ENCODE measurements at places on chromosomes 2 and 18.

GRCh38 chr2:239528883-239529282 lies 128.1 kb upstream of the HDAC4 start:
- DNase-seq: no peak

DNA sequence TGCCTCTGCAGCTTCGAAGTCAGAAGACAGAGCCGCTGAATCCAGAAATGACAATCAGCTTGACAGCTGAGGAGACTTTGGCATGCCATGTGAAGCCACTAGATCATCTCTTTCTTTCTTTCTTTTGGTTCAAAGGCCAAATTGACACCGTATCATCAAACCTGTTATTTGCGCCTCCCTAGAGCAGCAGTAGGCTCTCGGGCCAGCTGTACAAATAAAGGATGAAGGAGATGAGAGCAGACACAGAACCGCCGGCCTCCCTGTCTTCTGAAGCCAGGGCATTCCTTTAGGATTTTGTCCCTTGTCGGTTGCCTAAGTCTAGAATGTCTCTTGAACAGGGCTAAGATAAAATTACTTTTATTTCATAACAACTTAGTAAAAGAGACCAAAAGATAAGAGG lies 36.8 kb downstream of the COL4A4 start:
- no peak for DNase-seq

DNA sequence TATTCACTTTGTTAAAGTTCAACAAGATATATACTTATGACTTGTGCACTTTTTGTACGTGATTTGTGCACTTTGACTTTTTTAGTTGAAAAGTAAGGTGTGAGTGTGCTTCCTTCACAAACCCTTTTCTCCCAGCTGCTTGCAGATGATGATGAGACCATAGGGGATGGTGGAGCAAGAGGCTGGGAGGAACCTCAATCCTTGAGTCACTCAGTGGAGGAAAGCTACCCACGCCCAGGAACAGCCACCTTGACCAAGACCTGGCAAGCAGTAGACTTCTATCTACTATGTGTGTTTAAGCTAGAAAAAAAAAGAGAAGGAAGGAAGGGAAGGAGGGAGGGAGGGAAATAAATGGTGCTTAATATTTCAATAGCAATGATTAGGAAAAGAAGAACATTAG lies 25.2 kb upstream of the TAF1B start:
- no peak for DNase-seq

- DNase-seq: peak; percentile 65
Measured at GRCh38 chr2:205708231-205708631, 25.9 kb downstream of the NRP2 start.

DNA sequence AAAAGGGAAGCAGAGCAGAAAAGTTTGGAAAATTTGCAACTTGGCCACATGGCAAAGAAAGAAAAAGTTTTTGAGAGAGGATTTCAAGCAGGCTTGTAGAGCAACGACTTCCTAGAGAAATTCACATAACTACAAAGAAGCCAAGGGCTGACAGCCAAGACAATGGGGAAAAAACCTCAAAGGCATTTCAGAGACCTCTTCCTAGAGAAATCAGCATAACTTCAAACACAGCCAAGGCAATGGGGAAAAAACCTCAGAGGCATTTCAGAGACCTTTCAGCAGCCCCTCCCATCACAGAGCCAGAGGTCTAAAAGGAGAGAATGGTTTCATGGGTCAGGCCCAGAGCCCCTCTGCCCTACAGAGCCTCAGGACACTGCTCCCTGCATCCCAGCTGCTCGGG lies 7.2 kb downstream of the ADI1 start:
- DNase-seq: no peak

GRCh38 chr2:138147796-138148195 lies 183.5 kb downstream of the HNMT start:
- no peak for DNase-seq

DNA sequence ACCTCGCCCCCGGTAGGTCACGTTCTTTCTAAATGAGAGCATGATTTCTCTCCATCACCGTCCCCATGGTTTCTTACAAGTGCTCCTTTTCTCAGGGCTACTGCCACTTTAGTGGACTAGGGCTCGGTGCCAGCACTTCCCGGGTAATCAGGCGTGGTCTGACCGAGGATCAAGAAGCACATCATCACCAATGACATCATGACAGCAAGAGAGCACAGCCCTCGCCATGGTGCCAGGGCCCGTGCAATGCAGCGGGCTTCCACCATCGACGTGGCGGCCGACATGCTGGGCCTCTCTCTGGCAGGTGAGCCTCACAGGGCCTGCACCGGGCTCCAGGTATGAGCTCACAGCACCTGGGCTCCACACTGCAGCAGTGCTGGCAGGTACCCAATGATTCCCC lies 75.2 kb downstream of the INPP4A start:
- DNase-seq: no peak

DNA sequence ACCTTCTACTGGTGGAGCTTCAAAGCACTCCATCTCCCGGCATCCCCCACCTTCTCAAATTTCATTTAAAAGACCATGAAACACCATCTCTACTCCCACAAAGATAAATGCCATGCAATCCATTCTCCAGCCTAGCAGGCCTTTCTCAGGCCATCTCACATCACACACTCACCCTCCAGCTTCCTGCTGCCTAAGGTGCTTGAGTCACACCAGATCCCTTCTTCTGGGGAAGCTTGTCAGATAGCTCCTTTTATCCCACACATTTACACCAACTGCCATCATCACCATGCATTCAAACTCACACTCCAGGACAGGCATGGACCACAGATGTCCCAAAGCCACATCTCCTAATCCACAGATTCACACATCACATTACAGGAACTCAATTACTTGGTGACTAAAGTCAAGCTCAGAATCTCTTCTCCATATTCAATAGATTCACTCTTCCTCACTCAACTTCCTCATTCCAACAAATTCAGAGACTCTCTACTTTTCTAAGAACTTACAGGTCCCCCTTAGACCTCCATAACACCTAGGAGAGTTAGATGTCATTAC lies 292.5 kb downstream of the TNS1 start:
- peak; percentile 98 for DNase-seq

DNA sequence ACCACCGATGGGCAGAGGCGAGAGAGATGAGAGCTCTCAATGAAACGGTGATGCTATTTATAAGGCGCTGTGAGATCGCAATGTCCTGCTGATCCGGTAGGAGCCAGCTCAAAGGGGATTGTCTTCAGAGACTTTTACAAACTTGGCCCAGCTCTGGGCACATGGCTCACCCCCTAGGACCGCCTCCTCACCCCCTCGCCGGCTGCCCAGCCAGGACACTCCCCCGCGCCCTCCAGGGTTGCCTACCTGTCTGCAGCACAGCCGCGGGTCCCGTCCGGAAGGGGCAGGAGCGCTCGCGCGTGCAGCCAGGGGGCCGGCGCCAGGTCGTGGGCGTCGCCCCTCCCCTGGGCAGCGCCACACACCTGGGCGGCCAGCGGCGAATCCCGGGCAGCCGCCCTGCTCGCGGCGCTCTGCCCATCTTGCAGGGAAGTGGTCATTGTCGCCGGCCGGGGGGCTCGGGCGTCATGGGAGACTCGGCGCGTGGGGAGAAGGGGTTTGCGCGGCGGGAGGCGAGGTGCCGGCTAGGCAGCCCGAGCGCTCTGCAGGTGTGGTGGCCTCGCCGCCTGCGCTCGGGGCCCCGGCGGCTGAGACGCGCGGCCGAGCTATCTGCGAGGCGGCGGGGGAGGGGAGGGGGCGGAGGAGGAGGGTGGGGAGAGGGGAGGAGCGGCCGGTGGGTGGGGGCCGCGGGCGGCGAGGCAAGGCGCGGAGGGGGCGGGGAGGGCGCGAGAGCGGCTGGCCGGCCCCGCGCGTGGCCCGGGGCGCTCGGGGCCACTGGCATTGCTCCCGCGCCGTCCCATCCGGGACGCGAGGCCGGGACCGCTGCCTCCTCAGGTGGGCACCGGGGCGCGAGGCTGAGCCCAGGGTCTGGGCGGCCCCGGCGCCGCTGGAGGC lies at the start of gene GRB14:
TSS of gene GRB14 (minus strand) at position 610 of the 891 bp plus-strand sequence. CDS start at position 437, 173 bp downstream.
- peak; percentile 27 for DNase-seq

DNA sequence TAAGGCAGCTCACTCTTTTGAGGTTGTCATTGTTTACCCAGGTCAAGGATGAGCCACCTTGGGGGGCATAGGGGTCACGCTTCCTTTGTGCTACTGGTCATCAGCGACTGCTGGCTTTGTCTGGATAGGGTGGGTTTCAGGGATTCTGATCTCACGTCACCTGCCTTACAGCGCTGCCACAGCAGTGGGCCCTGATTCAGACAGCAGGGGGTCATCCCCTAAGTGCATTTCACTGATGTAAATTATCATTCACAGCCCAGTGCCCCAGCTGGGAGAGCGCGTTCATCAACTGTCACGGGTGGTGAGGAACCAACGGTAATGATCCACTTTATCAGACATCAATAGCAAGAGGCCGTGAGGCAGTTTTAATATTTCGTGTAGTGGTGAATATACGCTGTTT lies 291.2 kb downstream of the NEDD4L start:
- no peak for DNase-seq

- no peak for DNase-seq
Measured at GRCh38 chr2:180662521-180662920, 317.9 kb upstream of the UBE2E3 start.

DNA sequence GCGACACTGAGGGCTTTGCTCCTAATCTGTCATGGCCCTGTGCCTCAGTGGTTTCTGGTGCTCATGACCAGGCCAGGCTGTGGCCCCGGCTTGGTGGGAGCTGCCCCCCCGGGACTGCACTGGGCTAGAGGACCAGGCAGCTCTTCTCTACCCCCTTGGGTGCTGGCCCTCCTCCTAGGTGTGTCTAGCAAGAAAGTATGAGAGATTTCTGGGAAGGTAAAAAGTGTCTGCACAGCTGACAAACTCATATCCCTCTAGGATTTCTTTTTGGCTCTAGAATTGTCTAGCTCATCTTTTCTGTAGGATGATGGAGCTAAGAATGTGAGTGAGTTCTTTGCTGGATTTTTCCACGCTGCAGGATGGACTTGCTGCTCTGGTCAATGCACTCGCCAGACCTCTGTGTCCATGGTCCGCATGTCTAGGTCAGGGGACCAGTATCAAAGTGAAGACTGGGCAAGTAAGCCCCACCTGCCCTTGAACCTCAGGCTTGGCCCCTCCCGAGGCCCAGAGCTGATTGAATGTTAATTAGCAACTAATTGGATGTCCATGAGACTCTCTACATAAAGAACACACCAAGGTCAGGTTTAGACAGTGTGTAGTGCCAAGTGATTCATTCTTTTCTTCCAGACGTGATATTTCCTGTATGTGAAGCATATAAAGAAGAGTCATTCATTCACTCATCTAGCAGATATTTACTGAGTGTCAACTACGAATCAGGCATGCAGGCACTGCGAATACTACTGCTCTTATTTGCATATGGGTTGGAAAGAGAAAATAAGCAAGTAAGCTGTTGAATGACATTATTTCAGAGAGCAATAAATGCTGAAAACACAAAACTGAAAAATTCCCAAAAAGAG lies 15.6 kb upstream of the PSD4 start:
- DNase-seq: peak; percentile 81

DNA sequence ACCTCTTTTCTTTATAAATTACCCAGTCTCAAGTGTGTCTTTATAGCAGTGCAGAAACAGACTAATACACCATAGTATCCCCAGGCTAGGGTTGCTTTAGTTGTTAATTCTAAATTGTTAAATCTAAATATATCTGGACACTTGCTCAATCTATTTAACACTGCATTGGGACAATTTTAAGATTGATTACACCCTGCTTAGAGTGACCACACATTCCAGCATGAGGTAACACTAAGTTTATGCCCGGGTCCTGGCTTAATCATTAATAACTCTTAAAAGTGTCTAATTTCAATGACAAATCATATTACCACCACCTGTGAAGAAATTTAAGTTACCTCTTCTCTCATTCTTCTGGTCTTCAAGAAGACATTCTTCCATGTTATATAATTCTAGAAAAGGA lies 131.4 kb downstream of the ZNF385B start:
- DNase-seq: no peak

DNA sequence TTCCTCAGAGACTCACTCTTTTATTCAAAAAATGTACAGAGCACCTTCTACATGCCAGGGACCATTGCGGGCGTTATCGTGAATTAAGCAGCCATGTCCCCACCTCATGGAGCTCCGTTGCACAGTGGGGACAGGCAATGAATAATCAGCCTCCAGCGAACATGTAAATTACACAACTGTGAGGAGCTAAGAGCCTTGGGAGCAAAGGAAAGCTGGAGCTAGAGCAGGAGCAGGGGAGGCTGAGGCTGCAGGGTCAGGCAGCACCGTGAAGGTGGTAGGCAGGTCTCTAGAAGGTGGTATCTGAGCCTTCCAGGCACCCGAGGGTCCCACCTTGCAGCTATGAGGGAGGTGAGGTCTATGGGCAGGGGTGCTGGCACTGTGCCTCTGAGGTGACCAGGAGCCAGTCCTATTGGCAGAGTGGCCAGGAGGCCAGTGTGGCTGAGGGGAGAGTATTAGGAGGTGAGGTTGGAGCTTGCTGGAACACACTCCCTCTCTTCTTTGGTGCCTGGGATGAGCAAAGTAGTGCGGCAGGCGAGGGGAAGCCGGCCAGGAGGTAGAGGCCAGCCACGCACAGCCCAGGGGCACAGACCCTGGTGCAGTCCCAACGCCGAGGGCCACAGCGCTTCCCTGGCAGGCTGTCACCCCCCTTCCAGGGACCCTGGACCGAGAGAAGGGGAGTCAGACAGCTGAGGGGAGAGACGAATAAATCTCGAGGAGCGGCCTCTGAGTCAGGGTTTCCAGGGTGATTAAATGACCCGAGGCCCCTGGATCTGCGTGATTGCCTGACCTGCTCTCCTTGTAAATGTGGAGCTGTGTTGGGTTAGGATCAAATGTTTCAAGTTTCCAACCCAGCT lies 167.3 kb downstream of the SEPTIN10 start:
- no peak for DNase-seq

- DNase-seq: no peak
Measured at GRCh38 chr2:9809064-9809356, 34.3 kb upstream of the TAF1B start.

GRCh38 chr2:142724713-142725349 lies 152.6 kb upstream of the KYNU start:
- DNase-seq: no peak

DNA sequence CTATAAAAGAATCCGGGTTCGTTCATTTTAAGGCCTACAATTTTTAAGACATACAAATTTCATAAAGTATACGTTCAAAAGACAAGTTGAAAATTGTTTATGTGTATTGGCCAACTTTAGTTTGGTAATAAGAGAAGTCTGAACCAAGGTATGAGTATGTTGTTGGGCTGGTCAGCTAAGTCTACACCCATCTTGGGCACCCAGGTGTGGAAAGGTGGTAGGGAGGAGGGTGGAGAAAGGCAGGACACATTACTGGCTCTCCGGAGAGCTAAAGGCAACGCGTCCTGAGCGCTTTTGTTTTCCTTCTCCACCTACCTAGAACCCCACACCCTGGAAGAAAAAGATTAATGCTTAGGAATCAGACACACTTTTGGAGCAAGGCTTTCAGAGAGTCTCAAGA lies 899 bp upstream of the PELI1 start:
- no peak for DNase-seq

GRCh38 chr2:30871980-30872789 lies 64.9 kb upstream of the CAPN13 start:
- DNase-seq: no peak

GRCh38 chr2:207716056-207716455 lies 4.6 kb downstream of the CCNYL1 start:
- DNase-seq: no peak

Measured in EH (cell line).